ENCODE measurements at places on chromosomes 12 and 14.
A peak's percentile ranks its signal among the peaks of the same experiment; 100 is the strongest.

DNA sequence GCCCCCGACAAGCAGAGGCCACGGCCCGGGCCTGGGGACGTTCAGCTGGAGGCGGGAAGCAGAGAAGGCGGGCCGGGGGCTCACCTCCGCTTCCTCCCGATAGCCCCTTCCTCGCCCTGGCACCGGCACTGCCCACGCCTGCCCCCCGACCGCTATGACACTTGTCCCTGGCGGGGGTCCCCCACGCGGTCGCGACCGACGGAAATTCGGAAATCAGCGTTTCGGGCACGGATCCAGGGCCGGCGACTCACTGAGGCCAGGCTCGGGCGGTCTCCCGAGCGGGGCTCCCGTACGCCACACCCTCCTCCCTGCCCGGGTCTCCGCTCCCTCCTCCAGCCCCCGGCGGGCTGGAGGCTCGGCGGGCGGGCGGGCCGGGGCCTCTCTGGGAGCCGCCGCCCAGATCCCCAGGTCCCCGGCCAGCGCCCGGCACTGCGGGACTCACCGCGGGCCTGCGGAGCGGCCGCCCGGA lies 581 bp downstream of the PITPNM2 start:
- no peak for DNase-seq

GRCh38 chr12:55068416-55069010 lies 48.7 kb downstream of the NEUROD4 start:
- peak; percentile 9 for DNase-seq

DNA sequence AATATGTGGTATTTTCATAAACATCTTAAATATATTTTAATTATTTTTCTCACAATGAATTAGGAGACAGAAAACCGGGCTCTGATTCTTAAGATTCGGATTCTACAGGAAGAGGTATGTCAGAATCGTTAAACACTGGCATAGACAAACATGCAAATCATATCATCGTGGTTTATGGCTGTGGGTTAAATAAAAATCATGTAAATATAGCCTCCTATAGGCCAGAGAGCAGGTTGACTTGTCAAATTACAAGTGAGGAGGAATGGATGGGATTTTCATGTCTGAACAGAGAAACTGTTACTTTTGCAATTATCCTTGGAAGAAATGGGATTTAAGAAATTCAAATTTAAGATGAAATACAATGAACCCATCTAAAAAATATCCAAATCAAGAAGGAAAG lies 74.9 kb upstream of the BCAT1 start:
- DNase-seq, result no peak

- DNase-seq, result no peak
These were observed 54.7 kb downstream of the ASCL1 start for GRCh38 chr12:103011974-103012763.

GRCh38 chr12:47867495-47867941 lies 37.3 kb downstream of the VDR start:
- no peak for DNase-seq

- no peak for DNase-seq
These were observed 11.8 kb downstream of the COPS7A start for GRCh38 chr12:6735448-6736191.

DNA sequence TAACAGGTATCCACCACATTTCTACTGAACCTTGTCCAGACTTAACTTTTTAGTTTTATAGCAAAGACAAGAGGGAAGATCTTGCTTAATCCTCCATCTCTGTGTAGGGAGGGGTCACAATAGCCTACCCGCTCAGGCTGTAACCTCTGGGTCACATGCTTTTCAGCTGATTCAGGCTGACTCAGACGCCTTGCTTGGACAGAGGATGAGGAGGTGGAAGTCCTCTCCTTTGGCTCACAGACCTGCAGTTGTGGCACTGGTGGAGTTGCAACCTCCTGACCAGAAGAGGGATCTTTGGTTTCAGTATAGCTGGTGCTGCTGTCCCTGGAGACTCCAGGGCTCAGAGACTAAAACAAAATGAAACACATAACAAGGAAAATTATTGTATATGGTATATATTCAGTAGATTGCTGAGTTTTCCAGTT lies 16.2 kb downstream of the ACIN1 start:
- DNase-seq, result peak; percentile 74

DNA sequence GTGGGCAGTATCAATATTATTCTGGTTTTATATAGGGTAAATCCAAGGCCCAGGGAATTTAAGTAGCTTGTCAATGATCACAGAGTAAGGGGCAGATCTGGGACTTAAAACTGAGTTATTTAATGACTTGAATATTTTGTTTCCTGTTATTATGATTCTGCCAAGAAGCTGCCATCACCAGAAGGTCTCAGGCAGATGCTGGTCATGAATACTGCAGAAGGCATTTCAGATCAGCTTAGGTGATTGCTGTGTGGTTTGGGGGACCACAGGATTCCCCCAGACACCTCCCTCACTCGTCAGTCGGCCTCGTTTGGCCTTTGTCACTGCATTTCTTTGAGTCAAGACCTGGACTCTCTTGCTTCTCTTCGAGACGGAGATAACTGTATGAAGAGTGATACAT lies 47.7 kb upstream of the EVL start:
- DNase-seq, result no peak

DNA sequence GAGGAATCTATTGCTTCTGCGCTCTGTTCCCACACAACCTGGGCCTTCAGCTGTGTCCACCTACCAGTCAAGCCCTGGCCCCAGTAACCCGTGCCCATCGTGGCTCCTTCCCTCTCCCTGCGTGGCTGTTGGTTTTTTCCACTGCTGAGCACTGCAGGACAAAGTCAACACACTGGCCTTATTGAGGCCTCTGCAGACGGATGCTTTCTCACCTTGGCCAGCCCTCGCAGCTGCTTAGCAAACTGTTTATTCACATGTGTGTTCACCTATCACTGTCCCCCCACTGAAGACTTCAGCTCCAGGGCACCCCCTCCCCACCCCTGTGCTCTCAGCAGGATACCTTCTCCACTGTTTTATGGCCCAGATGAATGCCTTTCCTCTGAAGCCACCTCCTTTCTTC lies 12.8 kb upstream of the GPX2 start:
- no peak for DNase-seq

- DNase-seq, result no peak
These were observed 89.0 kb upstream of the TRAF3 start for GRCh38 chr14:102688290-102688689.

- DNase-seq, result no peak
These were observed 112.8 kb upstream of the IGF1 start for GRCh38 chr12:102593134-102593533.

DNA sequence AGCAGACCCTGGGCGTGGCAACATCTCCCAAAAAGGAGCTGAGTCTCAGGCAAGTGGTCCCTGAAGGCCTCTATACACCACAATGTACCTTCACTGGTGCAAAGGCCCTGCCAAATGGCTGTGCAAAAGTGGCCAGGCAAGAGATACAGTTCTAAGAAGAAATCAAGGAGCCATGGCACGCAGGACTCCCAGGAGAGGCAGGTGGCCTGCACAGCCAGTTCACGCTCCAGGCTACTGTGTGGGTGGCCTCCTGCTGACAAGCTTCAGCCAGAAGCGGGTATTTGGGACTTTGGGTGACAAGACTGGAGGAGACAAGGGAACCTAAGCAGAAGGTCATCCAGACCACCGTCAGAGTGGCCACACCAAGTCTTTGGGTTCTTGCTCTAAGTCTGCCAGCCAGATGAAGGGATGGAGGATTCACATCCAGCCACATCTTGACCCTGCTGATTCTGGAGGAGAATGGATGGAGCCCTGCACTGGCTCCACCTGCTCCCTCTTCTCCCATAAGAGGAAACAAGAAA lies 20.5 kb upstream of the ZFP36L1 start:
- no peak for DNase-seq

DNA sequence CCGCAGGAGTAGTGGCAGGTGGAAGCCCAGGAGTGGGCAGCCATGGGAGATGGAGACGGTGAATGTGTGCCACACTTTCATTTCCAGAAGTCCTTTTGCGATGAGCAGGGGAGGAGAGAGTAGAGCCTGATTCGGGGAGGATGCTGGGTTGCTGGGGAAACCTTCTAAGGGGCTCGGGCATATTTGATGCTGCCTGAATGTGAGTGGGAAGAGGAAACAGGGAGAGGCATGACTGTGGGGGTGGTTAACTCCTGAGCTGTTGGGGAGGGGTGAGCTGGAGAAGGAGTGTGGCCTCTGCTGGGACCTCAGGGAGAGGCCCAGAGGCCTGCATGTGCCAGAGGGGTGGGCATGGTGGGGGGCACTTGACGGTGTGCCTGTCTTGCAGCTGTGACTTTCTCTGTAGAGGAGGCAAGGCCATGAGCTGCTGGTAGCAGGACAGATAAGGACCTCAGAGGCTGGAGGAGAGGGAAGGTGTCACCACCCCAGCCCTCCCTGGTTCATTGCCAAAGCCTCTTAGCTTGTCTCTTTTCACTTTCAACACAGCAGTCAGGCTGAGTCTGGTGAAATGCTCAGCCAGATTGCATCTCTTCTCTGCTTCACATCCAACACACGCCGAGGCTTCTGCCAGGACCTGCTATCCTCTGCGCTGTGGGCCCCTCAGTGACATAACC lies 11.4 kb downstream of the GLT1D1 start:
- DNase-seq, result no peak

DNA sequence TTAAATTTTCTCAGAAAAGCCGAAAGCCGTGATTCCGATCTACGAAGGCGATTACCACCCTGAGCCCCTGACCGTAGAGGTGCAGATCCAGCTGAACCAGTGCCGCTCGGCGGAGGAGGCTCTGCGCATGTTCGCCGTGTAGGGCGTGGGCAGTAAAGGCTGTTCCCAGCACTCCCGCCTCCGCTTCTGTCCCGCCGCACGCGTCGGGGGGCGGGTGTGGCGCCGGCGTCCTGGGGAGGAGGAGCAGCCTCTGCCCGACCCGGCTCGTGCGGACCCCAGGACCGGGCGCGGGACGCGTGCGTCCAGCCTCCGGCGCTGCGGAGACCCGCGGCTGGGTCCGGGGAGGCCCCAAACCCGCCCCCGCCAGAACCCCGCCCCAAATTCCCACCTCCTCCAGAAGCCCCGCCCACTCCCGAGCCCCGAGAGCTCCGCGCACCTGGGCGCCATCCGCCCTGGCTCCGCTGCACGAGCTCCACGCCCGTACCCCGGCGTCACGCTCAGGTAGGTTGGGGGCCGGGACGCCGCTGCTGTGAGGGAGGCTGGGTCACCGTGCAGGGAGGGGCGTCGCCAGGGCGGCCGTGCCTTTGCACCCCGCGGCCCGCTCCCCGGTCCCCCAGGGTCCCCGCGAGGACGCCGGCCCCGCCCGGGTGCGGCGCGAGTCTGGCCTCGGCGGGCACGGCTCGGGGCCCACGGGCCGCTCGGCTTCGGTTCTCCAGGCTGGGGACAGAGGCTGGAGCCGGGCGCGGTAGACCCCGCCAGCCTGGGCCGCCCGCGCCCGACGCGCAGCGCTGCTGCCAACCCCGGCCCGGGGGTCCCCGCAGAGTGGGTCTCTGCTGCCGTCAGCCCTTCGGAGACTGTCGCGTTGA lies at the start of gene B3GNT4:
B3GNT4 (plus strand) TSS at position 409 of the 866 bp plus-strand sequence. CDS start 910 bp downstream, outside the sequence.
- no peak for DNase-seq

DNA sequence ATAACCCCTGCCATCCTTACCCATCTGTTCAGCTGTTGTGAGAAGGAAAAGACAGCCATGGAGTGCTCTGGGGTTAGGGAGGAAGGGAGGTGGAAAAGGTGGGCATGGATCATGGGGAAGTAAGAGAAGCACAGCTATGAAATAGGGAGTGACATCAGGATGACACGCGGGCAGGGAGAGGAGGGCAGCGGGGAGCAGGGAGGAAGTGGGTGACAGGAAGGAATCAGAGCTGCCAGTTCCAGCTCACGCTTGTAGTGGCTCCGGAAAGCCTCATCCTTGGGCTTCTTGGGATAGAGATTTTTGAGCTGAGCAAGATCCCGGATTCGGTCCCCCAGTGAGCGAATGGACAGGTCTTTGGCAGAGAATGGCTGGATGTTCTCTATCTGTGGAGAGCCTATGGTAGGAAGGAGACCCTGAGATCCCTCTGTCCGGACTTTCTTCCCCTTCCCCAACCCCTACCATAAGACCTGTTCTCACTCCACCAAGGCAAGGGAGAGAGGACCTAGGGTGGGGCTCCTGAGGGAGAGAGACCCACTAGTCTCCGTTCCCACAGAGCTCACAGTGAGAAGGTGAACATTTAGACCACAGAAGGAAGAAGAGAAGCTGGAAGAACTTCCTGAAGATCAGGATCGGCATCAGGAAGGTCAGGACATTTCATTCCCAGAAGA lies 10.3 kb downstream of the NAB2 start:
- no peak for DNase-seq

- DNase-seq, result no peak
These were observed 140.6 kb upstream of the MAP1LC3B2 start for GRCh38 chr12:116418551-116418950.

DNA sequence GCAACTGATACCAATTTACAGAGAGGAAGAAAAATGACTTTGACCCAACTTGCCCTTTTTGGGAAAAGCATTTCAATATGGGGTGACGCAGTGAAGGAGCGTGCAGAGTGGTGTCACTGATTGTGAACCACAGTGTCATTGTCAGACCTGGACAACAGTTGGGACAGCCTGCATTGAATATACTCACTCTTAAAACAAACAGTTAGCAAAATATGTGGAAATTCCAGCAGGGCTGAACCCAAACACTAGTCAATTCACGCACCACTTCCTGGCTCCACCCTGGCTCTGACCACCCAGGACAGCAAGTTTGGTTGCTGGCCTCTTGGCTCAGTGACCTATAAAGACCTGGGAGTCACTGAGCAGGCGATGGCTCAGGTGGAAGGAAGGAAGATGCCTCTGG lies 61.3 kb downstream of the NOS1 start:
- no peak for DNase-seq

GRCh38 chr12:105670672-105671071 lies 340.2 kb downstream of the C12orf75 start:
- DNase-seq, result no peak

- DNase-seq, result no peak
These were observed 175.5 kb downstream of the AEBP2 start for GRCh38 chr12:19614601-19615383.

- DNase-seq, result no peak
These were observed 90.4 kb upstream of the TMCC3 start for GRCh38 chr12:94740601-94741362.

DNA sequence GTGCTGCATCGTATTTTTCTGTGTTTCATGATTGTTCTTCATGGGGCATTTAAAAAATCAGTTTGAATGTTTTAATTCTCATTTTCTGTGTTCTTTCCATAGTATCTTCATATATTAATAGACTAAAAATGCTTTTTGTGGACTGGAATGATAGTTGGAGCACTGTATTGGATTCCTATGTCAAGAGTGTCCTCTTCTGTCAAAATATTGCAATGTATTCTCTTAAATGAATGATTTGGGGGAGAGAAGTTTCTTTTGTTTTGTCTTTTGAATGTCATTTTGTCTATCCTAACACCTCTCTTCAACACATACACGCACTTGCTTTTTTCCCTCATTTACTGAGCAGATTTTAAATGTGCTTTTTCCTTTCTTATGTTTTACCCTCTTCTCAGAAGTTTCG lies 4.7 kb upstream of the EIF2S3B start:
- no peak for DNase-seq

DNA sequence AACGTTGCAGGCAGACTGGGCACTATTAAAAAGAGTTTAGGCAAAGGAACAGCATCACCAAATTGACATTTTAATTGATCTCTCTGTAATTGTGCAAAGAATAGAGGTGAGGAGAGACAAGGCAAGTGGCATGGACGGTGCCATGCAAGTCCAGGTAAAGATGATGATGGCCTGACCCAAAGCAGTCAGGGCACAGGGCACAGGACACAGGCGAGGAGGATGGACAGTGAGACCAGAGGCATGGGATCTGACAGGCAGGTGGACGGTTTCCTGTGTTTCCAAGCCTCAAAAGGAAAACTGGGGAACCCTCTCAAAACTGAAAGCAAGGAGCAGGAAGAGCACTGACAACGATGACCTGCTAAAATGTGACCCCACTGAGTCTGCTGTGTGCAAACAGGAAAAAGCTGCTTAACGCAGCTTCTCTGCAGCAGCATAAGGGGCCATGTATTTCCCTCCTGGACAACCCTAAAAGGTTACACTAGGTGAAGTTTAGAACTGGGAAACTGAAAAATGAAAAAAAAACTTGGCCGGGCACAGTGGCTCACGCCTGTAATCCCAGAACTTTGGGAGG lies 50.9 kb downstream of the CLIP1 start:
- no peak for DNase-seq
